ENCODE measurements at places on chromosomes 3 and 15. TPM values are rescaled to one million over a fixed set of nuclear protein-coding genes. Genes with fewer than 3 reads are reported as not detected.

DNA sequence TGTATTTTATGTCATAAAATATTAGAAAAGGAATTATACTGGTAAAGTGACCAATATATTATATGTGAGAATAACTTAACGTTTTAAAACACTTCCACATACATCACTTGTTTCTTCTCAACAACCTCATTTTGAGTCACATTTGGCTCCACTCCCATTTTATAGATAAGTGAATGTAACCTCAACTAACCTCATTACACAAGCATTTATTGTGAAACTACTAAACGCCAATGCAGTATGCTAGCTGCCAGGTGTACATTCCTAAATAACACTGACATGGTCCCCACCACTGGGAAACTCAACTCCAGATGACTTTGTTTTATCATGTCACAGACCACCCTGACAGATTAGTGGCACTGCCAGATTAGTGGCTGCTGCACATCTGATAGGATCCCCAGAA lies 249.7 kb upstream of the CNTN4 start:
- no peaks in the 10 kb centered on the region for H3K36me3 ChIP-seq
- H3K27ac ChIP-seq, result no peak overlapping the region
- H3K4me3 ChIP-seq, result no peak overlapping the region
- H3K27me3 ChIP-seq, result no peaks in the 10 kb centered on the region

- peak overlapping the region; percentile 89 for H3K27ac ChIP-seq
- peak; percentile 90 for DNase-seq
- H3K4me1 ChIP-seq, result peaks cover 50% of the 10 kb centered on the region
- H3K27me3 ChIP-seq, result no peaks in the 10 kb centered on the region
These were observed 26.1 kb downstream of the ABTB1 start for GRCh38 chr3:127698691-127699415.

- H3K4me3 ChIP-seq, result no peak overlapping the region
- peaks cover 42% of the 10 kb centered on the region for H3K36me3 ChIP-seq
- H3K27ac ChIP-seq, result no peak overlapping the region
- peaks cover 3% of the 10 kb centered on the region for H3K4me1 ChIP-seq
- no peaks in the 10 kb centered on the region for H3K27me3 ChIP-seq
These were observed 31.0 kb downstream of the IDH2 start for GRCh38 chr15:90071220-90071807.

DNA sequence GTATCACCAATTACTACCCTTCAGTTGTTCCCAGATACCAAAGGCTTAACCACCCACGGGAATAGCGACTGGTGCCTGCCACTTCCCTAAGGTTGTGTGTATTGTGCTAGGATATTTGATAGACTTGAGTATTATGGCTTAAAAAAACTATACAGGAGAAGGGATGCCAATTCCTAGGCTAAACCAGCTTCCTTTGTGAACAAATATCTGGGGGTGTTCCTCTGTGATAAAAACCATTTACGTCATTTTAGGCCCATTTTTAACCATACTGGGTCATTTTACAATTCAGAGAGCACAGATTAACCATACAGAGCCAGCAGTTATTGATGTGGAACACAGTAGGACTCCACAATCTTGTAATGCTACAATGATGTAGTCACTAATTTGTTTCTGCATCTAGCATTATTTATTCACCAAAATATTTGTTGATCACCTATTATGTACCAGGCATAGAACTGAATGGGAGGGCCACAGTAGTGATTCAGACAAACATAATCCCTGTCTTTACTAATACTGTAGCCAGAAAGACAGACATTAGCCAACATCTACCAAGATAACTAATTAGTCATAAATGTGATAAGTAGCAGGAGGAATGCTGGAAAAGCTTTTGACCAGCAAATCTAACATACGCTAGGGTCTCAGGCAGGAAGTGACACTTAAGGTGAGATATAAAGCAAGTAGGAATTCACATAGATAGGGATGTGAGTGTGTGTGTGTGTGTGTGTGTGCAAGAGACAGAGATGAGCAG lies 184.8 kb downstream of the MECOM start:
- DNase-seq, result no peak
- no peaks in the 10 kb centered on the region for H3K36me3 ChIP-seq
- no peaks in the 10 kb centered on the region for H3K4me1 ChIP-seq
- H3K27ac ChIP-seq, result no peak overlapping the region

GRCh38 chr15:99651023-99651807 lies 82.0 kb downstream of the LYSMD4 start:
- H3K36me3 ChIP-seq, result peaks cover 11% of the 10 kb centered on the region
- no peak overlapping the region for H3K4me3 ChIP-seq
- DNase-seq, result no peak
- no peak overlapping the region for H3K27ac ChIP-seq
- no peaks in the 10 kb centered on the region for H3K27me3 ChIP-seq

DNA sequence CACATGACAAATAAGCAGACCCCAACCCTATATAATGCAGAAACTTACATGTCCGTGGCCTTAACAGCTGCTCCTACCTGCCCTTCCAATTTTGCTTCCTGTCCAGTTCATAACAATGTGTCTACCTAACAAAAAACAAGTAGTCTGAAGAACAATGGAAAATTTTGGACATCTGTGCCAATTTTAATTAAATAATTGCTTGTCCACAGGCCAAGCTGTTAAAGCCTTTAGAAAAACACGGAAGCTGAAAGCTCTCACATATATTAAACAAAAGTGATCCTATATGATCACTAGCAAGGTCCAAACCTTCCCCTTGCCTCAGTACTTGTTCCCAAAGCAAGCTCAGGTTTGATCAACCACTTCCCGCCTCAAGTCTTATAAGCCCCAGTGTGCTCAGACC lies 37.1 kb downstream of the MAGI1 start:
- no peak overlapping the region for H3K4me3 ChIP-seq
- no peak for DNase-seq
- no peak overlapping the region for H3K27ac ChIP-seq
- H3K27me3 ChIP-seq, result no peaks in the 10 kb centered on the region

The GUCA1C gene
- total RNA-seq, result not detected

The ANKUB1 gene
- 3.5 TPM for total RNA-seq
